Activated CD4-positive, CD25-positive, alpha-beta regulatory T cell treated with anti-CD3 and anti-CD28 coated beads, Interleukin-2, amount 50 U/mL, for 24 hours (primary cell): ENCODE measurements at places on chromosomes 3 and 15.
A peak's percentile ranks its signal among the peaks of the same experiment; 100 is the strongest.

GRCh38 chr15:29040370-29040751, 154.6 kb downstream of the APBA2 start:
- no peak for ATAC-seq

- ATAC-seq = peak; percentile 96
These were observed 43.5 kb upstream of the BDH1 start for GRCh38 chr3:197599089-197599765.

- no peak for ATAC-seq
These were observed 203.3 kb downstream of the RORA start for GRCh38 chr15:61025781-61026180.

- no peak for ATAC-seq
These were observed 1.9 kb upstream of the BLOC1S6 start for GRCh38 chr15:45585069-45585791.

DNA sequence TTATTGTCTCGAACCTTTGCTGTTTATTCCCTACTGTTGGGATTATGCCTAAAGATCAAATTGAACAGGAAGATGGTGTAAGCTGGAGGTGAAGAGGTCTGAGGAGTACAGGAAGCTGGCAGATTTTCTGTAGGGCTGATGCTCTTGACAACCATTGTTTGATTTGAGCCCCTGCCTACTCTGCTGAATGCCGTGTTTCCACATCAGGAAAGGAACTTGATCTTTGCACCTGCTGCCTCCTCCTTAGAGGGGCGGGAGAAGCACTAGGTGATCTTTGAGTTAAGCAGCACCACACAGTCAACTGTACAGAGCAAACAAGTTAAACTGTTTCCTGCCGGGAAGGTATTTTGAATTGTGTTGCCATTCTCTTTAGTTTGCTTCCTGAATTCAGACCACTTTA, 364.6 kb upstream of the EPHA6 start:
- ATAC-seq = no peak

DNA sequence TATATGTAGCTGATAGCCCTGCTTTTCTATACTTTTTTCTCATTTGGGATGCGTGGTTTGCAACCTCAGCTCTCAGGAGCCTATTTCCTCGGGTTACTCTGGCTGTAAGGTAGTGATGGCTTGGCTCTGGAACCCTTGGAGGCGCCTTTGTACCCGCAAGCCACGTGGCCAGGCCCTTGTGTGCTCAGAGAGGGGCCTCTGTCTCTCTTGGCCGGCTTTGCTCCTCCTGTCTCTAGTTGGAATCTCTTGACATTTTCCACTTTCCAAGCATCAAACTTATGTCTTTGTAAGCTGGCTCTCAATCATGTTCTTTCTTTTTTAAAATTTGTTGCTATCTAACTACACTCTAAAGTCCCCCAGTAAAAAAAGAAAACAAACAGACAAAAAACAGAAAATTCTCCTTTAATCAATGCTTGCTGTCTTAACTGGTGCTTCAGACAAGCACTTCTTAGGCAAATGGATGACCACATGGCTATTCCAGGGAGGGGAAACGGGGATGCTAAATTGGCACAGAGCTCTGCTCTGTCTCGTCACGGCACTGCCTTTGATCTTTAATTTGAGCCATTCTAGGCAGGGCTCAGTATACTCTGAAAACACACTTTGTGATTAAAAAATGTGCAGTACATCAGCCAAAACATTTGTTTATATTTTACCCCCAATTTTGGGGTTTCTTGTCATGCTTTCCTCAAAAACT, 180.4 kb upstream of the NR2E3 start:
- no peak for ATAC-seq

DNA sequence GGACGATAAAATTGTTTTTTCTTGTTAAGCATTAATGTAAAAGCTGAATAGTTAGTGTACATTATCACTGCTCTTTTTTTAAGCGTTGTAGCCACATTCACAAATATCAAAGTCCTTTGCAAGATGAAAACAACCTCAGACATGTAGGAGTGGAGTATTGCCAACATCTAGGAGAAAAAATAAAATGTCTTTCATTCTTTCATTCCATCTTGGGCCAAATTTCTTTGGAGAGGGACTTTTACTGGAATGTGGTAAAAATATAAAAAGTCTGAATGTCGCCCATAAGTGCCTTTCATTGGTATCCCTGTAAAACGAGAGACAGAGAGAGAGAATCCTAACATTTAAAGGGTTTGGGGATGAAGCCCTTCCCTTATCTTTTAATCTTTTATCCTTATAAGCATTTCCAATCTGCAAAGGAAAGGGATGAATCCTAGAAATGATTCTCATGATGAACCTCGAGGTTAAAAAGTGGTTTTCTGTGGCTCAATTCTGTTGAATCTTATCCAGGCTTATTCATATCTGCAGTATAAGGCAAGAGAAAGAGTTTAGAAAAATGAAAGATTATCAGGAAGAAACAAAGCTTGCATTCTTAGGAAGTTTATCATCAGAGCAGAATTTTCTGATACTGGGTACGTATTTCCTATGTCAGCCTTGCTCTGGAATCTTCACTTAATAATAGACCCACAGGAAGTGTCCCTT, 1031.7 kb downstream of the MCTP2 start:
- no peak for ATAC-seq

DNA sequence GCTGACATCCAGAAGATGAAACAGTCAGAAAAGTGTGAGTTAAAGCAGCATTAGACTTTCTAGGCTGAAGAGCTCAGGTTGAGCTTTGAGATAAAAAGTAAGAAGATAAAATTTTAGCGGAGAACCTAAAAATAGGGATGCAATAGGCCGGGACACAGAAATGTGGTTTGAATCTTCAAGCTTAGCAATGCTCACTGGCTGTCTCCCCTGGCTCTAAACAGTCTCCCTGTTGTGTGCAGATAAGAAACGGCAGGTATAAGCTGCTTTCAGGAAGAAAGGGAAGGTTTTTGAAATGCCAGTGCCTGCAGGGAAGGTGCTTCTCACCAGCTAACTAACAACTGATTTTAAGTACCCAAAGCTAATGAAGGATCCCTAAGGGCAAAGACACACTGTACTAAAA, 718.7 kb upstream of the SGO1 start:
- ATAC-seq = no peak

- no peak for ATAC-seq
These were observed 18.0 kb downstream of the SPICE1 start for GRCh38 chr3:113496924-113497323.
